A673 (cell line): ENCODE measurements at places on chromosomes 16 and 17. TPM values are rescaled to one million over a fixed set of nuclear protein-coding genes. Genes with fewer than 3 reads are reported as not detected.

ASPHD1 gene
- total RNA-seq, result 2.0 and 2.5 TPM in 2 replicates

FOXF1 gene
- not detected in 2 replicates for total RNA-seq

CCDC57 gene
- 43.6 and 58.8 TPM in 2 replicates for total RNA-seq

CD300C gene
- total RNA-seq, result not detected in 2 replicates

SLFN14 gene
- not detected in 2 replicates for total RNA-seq

ZACN gene
- total RNA-seq, result not detected in 2 replicates

C17orf67 gene
- 2.7 TPM in 2 replicates for total RNA-seq

KRT31 gene
- not detected in 2 replicates for total RNA-seq

DNA sequence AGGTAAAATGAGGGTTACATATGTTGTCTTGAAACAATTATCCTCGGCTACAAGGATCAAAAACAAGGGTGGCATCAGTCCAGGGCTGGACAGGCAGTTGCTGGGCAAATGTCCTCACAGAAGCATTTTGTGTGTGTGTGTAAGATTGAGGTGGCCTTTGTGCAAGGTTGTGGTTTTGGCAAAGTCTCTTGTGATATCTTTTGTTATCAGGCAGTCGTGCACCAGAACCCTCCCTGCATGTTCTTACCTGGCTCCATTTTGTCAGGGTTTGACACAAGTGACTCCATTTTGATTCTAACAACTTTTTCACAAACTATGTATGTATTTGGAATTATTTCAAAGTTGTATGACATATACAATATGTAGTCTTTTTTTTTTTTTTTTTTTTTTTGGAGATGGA is 20.0 kb downstream of the CHAD start:
- DNase-seq, result no peak

DNA sequence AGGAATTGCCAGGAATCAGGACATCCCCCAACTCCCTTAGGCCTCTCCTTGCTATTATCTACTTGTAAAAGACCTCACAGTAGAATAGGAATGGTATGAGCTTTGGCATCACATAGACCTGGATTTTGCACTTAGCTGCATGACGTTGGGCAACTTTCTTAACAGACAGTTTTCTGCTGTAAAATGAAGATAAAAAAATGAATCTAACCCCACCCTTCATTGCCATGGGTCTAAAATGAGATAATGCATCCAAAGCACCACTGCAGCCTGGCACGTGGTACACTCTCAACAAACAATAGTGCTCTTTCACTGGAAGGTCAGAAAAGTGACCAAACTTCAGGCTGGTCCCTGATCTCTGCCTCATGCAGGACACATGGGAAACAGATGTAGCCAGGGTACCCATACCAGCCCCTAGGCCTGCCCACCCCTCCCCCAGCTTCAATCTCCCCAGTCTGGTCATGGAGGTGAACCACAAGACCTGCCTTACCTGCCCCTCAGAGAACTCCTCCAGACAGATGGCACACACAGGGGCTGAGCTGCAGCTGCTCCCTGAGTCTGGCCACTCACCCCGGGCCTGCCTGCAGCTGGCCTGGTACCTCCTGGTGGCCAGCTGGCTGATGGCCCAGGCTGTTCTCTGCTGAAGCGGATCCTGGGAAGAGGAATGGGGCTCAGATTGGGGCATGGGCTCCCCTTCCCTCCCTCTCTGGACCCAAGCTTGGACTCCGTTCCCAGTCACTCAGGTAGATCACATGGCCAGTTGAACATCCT is 8.5 kb upstream of the SUPT4H1 start:
- DNase-seq, result no peak

- no peak for DNase-seq
These were observed 30.8 kb downstream of the AXIN2 start for GRCh38 chr17:65530523-65531255.

- no peak for DNase-seq
These were observed 5.7 kb downstream of the ENO3 start for GRCh38 chr17:4956493-4957061.

DNA sequence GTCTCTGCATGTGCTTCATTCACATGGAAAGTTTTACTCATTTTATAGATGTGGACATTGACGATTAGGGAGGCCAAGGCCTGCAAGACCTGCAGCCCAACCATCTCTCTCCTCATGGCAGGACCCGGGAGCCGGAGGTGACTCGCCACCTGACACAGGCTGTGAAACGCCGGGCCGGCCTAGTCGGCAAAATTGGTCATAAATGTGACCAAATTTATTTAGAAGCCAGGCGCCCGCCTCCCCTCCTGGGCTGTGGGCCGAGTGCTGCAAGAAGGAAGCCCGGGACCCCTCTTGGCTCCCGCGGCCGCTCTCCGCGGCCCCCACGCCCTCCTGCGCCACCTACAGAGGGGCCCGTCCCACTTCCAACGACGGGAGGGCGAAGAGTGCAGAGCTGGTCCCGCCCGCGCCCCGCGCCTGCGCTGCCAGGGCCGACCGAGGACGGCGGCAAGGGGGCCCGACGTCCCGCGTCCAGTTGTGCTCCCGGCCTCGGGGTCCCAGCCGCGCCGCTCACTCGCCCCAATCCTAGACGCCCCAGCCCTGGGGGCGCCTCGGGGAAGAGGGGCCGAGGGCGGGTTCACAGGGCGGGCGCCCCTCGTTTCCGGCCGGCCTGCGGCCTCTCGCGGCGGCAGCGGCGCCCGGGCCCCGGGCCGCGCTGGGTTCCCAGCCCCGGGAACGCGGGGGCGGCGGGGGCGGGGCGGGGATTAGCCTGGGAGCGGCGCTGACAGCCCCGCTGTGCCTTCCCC is 47.5 kb downstream of the WNT3 start:
- DNase-seq, result peak; percentile 45

- DNase-seq, result no peak
These were observed 41.0 kb downstream of the STAT5A start for GRCh38 chr17:42329025-42329976.

DNA sequence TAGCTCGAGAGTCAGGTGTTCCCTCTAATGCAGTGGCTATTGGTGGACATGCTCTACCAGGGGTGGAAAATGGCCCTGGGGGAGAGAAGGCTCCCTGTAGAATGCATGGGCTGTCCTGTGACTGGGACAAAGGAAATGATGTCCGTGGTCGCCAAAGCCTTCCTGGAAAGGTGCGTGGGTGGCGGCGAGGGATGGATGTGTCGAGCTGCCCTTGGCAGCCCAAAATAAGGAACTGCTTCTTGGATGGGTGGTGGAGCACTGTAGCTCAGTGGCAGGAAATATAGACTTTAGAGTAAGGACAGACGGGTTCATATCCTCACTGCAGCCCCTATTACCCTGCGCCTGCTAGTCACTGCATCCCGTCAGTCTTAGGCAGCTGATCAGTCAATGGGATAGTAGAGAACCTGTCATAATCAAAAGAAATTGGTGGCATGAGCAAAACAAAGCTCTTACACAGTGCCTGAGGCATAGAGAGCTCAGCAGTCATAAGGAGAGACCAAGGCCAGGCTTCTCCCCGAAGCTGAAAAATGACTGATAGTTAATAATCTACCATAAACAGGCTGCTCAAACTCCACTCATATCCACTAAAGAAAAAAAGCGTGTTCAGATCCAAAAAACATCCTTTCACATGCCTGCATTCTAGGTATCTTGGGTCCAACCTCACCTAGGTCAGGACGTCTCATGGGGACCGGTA is 123.5 kb upstream of the PLCG2 start:
- DNase-seq, result no peak

GRCh38 chr16:86984343-86984742 is 332.8 kb downstream of the C16orf95 start:
- DNase-seq, result no peak

- no peak for DNase-seq
These were observed 15.6 kb downstream of the NLRC3 start for GRCh38 chr16:3561626-3562025.

- no peak for DNase-seq
These were observed 53.8 kb downstream of the MYH10 start for GRCh38 chr17:8576559-8577294.

DNA sequence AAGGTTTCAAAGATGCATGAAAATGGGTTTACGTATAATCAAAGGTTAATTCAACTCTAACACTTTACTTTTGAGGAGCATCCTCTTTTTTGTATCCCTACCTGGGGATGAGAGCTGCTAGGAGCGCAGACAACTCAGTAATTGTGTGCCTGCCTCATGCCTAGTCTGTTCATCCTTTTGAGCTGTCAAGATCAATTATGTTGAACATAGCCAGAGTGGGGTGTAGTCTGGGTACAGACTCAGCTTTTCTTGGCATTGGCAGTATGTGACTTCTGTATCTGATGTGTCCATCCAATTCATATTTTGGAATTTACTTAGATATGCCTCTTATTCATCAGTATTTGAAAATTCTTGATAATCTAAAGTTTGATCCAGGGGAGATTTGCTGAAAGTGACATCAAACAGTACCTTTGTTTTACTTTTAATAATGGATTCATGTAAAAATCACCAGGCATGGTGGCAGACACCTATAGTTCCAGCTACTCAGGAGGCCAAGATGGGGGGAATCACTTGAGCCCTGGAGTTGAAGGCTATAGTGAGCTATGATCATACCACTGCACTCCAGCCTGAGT is 24.1 kb downstream of the PRKCA start:
- DNase-seq, result no peak

- no peak for DNase-seq
These were observed 33.7 kb upstream of the ALDH3A2 start for GRCh38 chr17:19614900-19615299.

DNA sequence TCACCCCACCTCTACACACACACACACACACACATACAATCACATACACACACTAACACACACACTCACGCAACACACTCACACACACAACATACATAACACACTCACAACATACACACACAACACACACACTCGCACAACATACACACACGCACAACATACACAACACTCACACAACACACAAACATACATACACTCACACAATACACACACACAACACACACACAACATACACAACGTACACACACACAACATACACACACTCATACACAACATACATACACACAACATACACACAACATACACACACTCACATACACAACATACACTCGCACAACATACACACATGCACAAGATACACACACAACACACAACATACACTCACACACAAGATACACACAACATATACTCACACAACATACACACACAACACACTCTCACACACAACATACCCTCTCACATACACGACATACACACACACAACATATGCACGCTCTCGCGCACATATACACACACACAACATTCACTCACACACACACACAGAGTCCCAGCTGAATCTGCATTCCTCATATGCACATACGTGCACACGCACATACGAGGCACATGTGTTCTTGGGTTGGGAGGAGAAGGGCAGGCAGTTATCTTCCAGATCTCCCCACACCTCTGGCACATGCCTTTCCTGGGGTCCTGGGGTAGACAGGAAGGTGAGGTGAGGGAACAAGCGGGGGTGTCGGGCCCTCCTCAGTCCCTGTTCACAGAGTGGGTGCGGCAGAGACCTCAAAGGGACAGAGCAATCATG is 1.1 kb downstream of the ASGR2 start:
- DNase-seq, result no peak

DNA sequence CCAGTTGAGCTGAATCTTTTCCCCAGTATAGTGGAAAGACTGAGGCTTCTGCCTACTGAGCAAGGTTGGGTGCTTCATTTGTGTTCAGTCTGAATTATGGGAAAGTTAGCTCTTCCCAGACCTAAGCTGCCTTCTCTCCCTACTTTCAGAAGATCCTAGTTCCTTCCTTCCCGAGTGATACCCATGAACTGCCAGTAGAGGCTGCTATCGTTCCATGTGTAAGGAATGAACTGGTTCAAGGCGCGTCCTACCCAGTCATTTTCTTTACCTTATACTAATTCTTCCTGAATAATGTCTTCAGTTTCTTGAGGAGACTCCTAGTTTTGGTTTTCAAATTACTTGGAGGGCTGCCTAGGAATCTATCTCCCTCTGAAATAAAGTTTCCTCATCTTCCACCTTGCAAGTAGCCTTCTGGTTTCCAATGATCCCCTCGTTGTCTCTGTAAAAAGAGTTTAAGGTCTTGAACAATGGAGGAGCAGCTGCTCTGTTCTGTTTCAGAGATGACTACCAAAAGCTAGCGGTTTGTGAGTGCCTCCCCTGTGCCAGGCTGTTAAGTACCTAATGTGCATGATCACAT is 934 bp upstream of the AOC2 start:
- DNase-seq, result peak; percentile 45

DNA sequence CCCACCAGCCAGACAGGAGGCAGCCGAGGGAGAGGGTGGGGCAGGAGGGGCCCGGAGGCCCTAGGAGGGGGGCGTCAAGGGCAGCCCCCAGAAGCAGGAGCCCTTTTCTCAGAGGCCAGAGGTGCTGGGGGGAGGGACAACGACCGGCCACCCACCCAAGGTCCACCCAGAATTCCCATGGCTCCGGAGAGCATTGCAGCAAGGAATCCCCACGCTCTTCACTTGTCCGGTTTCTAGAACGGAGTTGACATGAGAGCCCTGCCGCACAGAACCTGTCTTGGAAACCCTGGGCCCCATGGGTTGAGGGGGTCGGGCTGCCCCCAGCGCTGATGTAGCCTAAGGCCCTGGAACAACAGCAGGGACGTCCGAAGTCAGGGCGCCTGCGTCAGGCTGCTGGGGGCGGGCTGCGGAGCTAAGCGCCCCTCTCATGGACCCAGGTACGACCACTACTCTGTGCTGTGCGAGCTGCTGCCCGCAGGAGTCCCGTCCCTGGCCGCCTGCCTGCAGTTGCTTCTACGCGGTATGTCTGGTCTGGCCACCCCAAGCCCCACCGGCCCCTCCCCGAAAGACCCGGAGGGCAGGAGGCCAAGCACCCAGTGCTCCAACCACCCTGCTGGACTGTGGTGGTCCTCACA is 11.2 kb downstream of the CYBC1 start:
- no peak for DNase-seq

DNA sequence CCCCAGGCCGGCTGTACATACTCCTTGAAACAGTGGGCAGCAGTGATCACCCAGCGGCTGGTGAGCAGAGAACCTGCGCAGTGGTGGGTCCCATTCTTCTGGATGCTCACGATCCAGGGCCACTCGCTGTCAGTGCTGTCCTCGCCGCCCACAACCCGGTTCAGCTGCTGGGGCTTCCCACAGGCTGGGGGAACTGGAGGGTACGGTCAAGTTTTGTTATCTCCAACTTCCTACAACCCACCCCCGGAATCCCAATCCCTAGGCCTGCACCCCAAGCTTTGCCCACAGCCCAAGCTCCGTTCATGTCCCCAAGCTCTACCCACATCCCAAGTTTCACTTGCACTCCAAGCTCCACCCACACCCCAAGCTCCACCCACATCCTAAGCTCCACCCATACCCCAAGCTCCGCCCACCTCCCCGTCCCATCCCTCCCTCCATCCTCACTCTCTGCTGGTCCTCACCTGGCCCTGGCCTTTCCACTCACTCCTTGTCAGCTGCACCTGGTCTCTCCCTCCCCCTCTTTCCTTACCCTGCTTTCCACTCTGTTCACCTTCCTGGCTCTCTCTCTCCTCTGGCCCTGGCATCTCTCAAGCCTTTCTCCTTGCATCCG is 1.8 kb downstream of the PRSS22 start:
- no peak for DNase-seq
